Hematopoietic multipotent progenitor cell treated with erythropoietin and hydrocortisone succinate and interleukin-3 and kit ligand, for 17 days (in vitro differentiated cells): ENCODE measurements at places on chromosomes 5 and 9.

DNA sequence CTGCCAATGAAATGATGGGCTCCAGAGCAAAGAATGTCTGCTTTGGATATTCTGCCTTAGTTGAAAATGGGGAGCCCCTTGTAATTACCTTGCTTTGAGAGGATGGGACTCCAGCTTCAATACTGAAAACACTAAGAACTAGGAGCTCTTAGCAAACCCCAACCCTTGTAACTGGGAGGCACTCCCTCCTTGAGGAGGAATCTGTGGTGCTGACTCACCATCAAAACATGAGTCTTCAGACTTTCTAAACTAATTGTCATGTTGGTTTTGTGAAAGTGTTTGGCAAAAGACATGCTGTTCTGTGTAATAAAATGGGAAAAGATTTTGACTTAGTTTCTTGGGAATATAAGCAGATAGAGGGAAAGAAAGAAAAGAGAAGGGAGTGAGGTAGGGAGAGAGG is 91.9 kb upstream of the PTPRD start:
- no peak for DNase-seq

- DNase-seq, result no peak
These were observed 31.0 kb upstream of the NR3C1 start for GRCh38 chr5:143434261-143435209.

GRCh38 chr9:33884856-33885701 is 68.1 kb downstream of the UBE2R2 start:
- DNase-seq, result no peak

GRCh38 chr5:170892196-170892595 is 30.4 kb downstream of the RANBP17 start:
- DNase-seq, result no peak

DNA sequence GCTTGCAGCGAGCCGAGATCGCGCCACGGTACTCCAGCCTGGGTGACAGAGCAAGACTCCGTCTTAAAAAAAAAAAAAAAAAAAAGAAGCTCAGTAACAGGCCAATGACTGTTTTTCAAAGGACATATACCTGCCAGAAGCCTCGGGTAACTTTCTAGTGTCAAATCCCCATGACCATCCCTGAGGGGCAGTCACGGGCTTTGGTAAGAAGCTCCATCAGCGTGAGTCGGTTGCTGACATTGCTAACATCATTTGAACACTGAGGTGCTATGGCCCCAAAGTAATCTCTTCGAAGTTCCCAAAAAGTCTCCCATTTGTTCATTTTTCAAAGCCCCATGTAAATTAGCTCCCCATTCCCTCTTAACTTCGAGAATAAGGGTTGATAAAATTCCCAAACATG is 11.6 kb downstream of the NAIP start:
- peak; percentile 3 for DNase-seq

DNA sequence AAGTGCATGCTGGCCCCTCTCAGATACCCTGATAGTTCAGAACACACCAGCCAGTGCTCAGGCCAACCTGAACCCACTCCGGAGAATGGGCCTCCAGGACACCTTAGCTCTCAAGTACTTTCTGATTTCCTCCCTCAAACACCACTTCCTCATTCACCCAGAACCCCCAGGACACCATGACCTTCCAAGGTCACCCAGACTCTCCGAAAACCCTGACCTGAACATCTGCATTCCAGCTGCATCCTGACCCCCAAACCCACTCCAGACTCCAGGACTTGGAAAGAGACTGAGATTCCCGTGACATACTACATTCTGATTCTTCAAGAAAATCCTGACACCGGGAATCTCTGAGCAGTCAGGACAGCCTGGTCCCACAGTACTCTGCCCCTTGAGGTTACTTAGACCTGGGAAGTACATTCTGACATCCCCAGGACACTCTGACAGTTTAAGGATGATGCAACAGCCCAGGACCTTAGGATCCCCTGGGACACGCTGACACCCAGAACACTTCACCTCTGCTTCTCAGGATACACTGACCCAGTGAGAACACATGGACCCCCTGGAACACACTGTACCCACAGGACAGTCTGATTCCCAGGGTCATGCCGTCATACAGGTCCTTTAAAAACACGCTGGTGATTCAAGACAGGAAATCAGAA is 747 bp upstream of the PROP1 start:
- DNase-seq, result no peak

DNA sequence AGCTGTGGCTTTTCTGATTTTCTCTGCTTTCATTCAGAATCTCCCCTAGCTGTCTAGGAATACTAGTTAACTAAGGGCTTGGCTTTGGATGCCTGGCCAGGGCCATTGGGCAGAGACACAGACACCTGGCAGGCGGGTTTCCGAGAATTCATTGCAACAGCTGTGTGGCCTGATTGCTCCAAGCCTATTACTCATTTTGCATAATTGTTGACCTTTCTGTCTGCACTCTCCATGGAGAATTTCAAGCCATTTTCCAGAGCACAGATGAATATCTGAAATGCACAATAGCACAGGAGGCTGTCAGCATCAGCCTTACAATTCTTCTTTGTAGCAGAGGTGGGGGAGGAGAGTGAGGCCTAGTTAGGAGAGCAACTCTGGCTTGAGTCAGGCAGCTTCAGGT is 310.5 kb downstream of the DMAC1 start:
- DNase-seq, result no peak

GRCh38 chr5:10519729-10520128 is 44.1 kb upstream of the ANKRD33B start:
- no peak for DNase-seq

DNA sequence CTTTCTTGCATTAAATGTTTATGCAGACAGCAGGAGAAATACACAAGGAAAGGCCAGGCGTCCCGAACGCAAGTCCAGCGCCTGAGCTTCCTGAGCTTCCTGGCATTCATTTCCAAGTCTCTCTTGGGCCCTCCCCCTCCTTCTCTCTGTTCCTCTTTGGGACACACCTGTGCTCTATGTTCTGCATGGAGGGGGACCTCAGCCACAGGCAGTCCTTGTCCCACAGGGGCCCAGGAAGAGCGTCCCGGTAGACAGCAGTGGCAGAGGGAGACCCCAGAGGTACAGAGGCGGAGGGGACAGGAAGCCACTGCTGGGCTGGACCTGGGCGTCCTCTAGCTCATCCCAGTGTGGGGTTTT is 221.3 kb downstream of the C9orf50 start:
- no peak for DNase-seq

DNA sequence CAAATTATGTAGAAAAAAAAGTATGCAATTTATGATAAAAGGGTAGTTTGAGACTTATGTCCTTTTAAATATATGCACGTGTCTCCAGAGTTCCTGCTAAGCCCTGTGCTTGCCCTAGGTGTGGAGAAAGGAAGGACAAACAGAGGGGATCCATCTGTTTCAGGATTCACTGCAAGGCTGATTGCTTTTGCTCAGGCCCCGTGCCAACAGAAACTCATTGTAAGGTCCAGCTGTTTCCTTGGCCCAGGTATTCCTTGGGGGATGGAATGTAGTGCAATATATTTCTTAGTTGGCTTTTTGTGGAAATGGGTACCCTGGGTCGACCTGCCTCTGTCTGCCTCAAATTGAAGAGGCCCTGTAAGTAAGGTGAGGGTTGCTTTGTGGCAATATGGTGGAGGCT is 268.6 kb upstream of the CLINT1 start:
- DNase-seq, result no peak

DNA sequence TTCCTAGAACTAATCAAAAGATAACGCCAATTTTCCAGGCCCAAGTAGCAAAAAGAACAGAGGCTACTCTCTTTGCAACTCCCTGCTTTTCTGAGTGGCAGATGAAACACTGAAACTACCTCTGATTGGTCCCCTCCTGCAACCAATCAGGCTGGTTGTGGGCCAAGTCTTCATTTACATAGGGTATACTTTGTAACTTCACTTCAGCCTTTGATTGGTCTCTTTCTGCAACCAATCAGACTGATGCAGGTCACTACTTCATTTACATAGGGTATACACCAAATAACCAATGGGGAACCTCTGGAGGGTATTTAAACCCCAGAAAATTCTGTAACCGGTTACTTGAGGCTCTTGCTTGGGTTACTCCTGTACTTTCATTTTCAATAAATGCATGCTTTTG is 289.6 kb downstream of the MED10 start:
- no peak for DNase-seq

- no peak for DNase-seq
These were observed 382.9 kb downstream of the CCDC171 start for GRCh38 chr9:15935661-15936305.

DNA sequence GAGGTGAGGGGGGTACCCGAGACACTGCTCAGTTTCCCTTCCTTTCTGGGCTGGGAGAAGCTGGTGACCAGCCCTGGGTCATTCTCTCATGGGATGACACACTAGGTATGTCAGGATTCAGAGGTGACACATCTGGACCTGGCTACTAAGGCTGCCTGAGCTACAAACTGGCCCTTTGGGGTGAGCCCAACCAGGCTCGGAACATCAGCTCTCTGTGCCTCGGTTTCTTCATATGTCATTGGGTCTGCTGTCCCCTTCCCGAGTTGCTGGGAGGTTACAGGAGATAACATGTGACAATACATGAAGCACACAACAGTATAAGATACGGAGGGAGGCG is 11.8 kb downstream of the CARD19 start:
- DNase-seq, result no peak

DNA sequence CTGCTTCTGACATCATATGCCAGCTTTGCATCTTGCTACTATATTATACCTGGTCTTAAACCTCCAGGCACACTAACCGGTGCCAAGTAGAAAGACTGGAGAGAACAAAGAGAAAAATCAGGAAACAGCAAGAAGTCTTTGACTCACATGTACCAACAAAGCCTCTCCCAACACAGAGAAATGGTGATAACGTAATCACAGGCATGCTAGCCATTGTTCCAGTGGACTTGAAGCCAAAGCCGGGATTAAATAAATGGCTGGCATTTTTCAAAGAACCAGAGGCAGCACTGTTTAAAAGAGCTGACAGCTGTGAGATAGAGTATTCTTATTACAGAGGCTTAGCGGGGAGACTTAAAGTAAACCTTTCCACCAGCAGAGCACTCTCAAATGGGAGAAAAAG is 148.4 kb upstream of the NFIL3 start:
- DNase-seq, result no peak

GRCh38 chr9:97315550-97315949 is 8.1 kb downstream of the CCDC180 start:
- DNase-seq, result no peak

GRCh38 chr5:119395080-119395836 is 39.4 kb downstream of the TNFAIP8 start:
- no peak for DNase-seq

DNA sequence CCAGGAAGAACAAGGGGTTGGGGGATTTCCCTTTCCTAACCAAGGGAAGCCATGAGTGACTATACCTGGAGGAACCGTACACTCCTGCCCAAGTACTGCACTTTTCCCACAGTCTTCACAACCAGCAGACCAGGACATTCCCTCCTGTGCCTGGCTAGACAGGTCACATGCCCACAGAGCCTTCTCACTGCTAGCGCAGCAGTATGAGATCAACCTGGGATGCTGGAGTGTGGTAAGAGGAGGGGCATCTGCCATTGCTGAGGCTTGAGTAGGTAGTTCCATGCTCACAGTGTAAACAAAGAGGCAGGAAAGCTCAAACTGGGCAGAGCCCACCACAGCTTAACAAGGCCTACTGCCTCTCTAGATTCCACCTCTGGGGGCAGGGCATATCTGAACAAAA is 35.9 kb downstream of the SAXO1 start:
- no peak for DNase-seq

- no peak for DNase-seq
These were observed 12.4 kb upstream of the ANKRD55 start for GRCh38 chr5:56245481-56245880.

DNA sequence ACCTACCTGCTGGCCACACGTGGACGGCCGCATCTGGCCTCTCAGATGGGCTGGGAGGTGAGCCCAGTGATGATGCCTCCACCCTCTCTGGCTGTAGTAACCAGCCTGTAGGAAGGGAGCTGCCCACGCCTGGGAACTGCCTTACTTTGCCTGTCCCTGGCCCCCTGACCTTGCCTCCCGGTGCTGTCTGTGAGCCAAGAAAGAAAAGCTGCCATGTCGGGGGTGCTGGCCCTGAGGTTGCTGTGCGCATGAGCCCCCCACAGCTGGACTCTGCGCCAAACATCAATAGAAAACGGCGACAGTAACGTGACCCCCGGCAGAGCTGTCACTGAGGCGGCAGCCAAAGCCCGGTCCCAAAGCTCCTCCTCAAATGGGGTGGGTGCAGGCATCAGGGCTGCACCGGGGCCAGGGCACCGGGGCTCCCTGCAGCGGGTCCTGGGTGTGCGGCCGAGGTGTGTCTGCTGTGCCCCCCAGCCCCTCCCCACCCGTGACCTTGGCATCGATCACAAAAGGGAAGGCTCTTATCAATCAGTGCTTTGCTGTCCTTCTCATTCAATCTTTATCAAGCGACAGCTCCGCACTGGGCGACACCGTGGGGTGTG is 15.3 kb upstream of the SLC9A3 start:
- DNase-seq, result no peak

DNA sequence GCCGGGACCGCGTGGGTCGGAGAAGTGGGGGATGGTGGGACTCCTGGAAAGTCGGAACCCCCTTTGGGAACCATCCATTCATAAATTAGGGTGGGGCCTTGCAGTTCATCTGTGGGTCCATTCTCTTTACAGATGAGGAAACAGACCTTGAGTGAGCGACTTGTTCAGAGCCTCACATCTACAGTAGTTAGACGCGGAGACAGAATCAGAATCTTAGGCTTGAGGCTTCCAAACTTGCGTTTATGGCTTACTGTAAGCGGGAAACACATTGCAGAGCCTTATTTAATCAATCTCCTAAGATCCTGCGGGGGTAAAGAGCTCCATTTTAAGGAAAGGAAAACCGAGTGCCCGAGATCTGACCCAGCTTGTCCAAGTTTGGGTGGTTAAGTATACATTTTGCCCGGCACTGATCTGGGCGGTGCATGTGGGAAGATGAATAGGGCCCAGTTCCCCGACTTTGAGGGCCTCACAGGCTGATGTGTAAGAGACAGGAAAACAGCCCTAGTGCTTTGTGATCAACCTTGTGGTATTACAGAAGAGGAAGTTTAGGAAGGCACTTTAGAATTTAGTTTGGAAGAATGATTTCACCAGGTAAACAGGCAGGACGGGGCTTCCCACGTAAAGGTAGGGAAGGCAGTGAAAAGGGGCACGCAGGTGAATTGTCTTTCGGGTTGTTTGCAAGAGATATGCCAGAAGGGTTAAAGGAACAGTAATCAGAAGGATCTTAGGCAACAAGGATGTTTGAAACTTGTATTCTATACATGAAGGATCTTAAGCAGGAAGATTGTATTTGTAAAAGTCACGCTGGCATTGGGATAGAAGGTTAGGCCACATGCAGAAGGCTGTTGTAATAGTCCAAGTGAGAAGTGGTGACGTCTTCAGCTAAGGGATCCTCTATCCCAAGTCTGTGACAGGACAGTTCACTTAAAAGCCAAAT is 744 bp downstream of the TARS1 start:
- DNase-seq, result peak; percentile 44
